ENCODE measurements at places on chromosomes 6 and 20. TPM values are rescaled to one million over a fixed set of nuclear protein-coding genes. Genes with fewer than 3 reads are reported as not detected.

The PAX1 gene
- total RNA-seq = not detected

The ZKSCAN3 gene
- 31.2 TPM for total RNA-seq

The DTNBP1 gene
- total RNA-seq = 68.7 TPM

The FRMD1 gene
- 0.43 TPM for total RNA-seq

The LCA5 gene
- total RNA-seq = 9.5 TPM

The KIFC1 gene
- 6.7 TPM for total RNA-seq

The DOK5 gene
- total RNA-seq = 4.4 TPM

The DSN1 gene
- total RNA-seq = 18.9 TPM

The CST7 gene
- 2.2 TPM for total RNA-seq

The DSE gene
- 14.3 TPM for total RNA-seq

The YTHDF1 gene
- total RNA-seq = 36.7 TPM

- DNase-seq = no peak
Measured at GRCh38 chr6:105920071-105920470, 166.1 kb upstream of the PRDM1 start.

- no peak for DNase-seq
Measured at GRCh38 chr6:136739501-136739900, 52.8 kb downstream of the MAP3K5 start.

DNA sequence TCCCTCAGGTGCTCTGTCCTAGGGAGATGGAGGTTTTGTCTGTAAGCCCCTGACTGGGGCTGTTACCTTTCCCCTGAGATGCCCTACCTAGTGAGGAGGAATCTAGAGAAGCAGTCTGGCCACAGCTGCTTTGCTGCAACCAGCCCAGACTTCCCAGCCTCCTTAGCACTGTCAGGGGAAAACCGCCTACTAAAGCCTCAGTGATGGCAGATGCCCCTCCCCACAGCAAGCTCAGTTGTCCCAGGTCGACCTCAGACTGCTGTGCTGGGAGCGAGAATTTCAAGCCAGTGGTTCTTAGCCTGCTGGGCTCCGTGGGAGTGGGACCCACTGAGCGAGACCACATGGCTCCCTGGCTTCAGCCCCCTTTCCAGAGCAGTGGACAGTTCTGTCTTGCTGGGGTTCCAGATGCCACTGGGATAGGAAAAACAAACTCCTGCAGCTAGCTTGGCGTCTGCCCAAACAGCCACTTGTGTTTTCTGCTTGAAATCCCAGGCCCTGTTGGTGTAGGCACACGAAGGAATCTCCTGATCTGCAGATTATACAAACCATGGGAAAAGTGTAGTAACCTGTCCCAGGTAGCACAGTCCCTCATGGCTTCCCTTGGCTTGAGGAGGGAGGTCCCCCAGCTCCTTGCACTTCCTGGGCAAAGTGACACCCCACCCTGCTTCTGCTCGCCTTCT lies 146.4 kb upstream of the PROKR2 start:
- DNase-seq = no peak

DNA sequence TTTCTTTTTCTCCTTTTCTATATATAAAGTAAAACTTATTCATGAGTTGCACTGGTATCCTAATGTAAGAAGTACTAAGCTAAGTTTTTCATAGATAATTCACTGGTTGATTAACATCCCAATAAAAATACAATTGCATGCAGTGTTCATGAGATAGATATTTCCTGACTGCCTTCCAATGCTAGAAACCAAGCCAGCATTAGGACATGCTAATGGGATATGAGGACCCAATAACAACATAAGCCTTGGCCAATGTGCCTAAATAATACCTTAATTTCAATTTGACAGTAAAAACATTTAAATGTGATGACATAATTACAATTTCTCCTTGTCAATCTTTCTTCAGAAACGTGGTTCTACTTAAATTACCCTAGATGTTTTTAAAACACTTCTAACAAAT lies 152.7 kb downstream of the RNGTT start:
- DNase-seq = no peak

DNA sequence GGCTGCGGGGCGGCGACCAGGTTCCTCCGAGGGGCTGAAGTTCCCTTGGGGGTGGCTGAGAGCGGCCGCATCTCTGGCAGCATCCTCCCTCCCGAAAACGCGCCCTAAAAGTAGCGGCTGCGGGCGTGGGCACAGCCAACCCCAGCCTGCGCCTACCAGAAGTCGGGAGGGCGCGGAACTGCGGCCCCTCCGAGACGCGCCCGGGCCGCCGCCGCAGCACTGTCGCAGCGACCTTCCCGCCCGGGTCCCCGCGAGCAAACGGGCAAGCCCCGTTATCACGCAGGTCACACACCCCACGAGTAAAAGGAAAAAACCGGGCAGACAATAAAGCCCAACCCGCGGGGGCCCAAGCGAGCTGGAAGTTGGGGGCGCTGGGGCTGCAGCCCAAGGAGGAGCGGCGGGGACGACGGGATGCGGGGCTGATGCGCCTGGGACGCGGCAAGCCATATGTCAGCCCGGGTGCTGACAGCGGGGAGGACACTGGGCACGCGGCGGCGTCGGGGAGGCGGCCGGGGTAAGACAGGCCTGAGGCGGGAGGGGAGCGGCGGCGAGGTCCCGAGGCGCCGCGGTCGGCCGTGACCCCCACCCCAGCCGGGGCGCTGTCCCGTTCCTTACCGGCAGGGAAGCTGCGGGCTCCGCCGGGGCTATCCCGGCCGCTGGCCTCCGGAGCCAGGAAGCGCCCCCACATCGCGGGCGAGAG lies 659 bp downstream of the CEP85L start:
- peak; percentile 44 for DNase-seq

DNA sequence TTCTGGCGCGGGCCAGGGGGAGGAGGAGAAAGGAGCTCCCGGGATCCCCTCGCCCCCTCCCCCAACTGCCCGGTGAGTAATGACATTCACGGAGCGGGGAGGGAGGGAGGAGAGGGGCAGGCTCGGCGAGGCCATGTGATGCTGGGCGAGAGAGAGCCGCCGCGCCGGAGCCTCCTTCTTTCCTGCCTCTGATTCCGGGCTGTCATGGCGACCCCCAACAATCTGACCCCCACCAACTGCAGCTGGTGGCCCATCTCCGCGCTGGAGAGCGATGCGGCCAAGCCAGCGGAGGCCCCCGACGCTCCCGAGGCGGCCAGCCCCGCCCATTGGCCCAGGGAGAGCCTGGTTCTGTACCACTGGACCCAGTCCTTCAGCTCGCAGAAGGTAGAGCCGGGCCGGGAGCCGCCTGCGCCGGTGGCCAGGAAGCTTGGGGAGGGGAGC lies at the start of gene GDAP1L1:
TSS of gene GDAP1L1 (plus strand) at position 178 of the 441 bp plus-strand sequence. CDS start at position 205, 27 bp downstream.
- DNase-seq = no peak

- no peak for DNase-seq
Measured at GRCh38 chr6:89950879-89951391, 56.7 kb downstream of the GJA10 start.

DNA sequence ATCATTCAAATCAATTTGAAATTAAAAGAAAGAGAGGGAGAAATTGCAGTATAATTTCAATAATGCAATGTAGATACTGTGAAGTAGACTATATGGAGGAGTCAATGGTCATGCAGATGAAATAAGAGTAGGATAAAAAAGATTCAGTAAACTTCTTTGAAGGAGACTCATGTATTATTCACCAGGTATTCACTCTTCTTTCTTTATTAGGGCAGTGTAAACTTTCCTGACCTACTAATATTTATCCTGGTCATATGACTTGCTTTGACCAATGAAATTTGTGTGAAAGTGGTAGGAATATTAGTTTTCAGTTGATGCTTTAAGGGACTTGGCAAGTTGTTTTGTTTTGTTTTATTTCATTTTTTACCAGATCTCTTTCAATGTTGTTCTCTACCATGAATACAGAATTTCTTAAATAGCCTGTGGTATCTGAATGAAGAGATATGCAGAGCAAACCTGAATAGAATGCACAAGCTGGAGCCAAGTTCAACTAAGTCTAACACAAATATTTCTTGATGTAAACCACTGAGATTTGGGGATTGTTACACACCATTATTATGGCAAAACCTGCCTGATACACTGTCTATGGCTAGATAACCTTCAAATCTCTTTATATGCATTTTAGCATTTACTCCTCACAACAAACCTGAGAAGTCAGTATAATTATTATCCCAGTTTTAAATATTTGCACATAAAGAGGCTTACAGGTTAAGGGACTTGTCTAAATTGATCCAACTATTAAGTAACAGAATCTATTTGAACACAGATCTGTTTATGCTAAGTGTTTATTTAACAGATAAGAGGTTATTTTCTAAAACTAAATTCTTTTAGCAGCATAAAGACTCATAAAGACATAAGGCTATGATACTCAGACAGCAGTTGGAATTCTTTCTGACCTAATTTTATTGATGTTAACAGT lies 311.2 kb downstream of the PKHD1 start:
- no peak for DNase-seq

GRCh38 chr6:3381233-3381921 lies 75.5 kb downstream of the SLC22A23 start:
- no peak for DNase-seq

DNA sequence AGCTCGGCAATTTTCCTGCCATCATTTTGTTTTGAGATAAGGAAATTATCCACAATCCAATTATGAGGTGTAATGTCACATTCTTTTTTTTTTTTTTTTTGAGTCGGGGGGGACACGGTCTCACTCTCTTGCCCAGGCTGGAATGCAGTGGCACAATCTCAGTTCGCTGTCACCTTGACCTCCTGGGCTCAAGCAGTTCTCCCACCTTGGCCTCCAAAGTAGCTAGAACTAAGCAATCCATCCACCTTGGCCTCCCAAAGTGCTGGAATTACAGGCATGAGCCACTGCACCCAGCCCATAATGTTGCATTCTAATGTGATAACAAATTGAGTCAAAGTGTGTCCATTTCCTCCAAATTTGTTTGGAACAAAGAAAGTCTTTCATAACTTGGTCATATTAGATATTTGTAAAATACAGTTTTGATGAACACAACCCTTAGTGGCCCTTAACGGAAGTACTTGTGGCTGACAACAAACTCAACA lies 144.1 kb upstream of the AFDN start:
- no peak for DNase-seq

DNA sequence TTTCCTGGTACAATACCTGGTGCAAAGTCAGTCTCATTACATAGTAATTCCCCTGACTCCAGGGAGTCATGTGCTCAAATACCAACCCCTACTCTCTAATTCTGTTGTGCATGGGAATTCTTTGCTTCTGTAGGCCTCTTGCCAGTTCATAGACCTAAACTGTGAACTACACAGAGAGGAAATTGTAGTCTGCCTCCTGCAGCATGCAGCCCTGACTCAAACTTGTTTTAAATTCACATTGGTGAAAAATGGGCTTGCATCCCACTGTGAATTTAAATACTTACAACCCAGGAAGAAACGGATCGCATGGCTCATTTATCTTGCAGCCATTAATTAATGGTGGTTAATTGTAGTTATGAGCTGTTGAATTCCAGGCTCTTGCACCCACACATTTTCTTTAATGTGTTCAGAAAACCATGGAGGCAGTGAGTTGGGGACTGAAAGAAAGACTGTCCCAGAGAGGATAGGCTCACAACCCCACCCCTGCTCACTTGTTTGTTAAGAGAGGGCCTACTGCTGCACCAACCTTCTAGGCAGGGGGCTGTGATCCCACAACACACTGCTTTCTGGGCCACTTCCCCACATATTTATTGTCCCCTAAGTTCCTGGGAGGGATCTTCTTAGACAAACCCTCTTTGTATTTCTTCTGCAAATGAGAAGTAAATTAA lies 579.1 kb downstream of the DHX35 start:
- peak; percentile 4 for DNase-seq

GRCh38 chr20:37934634-37935375 lies 31.9 kb downstream of the VSTM2L start:
- no peak for DNase-seq

DNA sequence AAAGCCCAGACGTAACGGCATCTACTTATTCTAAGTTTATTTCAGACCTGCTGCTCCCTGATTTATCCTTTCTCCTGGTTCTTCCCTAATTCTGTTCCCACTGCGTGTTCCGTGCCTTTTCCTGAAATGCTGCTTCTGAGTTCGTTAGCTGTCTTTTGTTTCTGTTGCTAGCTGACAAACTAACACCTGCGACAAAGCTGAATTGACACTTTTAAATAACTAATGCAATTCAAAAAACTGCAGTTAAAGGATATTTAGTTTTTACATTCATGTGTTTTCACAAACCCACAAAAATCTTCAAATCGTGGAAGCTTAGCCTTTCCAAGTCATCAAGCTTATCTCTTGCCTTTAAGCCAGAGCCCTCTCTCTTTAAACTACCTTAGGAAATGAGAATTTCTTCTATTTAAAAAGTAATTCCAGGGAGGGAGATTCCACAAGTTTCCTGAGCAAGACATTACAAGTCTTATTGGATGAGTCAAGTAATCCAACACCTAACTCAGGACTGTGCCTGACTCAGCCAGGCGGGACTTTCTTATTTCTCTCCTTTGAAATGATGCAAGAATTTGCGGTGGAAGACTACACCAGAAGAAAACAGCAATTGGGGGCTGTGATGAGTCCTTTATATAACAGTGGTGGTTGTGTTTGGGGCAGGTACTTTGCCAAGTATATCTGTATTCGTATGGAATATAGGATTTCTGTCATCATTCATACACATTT lies 6.3 kb downstream of the ADTRP start:
- no peak for DNase-seq

DNA sequence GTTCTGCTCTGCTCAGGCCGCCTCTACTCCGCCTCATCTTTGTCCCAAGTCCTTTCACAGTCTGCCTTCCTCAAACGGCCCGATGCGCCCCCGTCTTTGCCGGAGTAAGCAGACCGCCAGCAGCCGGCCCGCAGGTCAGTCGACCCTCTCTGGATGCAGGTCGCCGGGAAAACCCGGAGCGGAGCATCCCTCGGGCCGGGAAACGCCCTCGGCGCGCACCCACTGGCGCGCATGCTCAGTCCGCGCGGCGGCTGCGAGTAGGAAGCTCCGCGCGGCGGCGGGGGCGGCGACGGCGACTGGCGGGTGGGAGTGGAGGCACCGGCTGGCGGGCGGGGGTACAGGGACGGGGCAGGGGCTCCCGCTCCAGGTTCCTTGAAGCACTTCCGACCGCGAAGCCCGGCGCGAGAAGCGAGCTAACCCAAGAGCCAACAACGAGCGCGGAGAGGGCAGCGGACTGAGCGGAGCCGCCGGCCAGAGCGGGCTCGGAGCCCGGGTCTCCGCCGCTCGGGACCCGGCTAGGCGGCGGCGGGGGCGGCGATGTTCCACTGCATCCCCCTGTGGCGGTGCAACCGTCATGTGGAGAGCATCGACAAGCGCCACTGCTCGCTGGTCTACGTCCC lies at the start of gene LRRC1:
TSS of gene LRRC1 (plus strand) at position 286 of the 620 bp plus-strand sequence. CDS start at position 538, 252 bp downstream.
- peak; percentile 95 for DNase-seq

DNA sequence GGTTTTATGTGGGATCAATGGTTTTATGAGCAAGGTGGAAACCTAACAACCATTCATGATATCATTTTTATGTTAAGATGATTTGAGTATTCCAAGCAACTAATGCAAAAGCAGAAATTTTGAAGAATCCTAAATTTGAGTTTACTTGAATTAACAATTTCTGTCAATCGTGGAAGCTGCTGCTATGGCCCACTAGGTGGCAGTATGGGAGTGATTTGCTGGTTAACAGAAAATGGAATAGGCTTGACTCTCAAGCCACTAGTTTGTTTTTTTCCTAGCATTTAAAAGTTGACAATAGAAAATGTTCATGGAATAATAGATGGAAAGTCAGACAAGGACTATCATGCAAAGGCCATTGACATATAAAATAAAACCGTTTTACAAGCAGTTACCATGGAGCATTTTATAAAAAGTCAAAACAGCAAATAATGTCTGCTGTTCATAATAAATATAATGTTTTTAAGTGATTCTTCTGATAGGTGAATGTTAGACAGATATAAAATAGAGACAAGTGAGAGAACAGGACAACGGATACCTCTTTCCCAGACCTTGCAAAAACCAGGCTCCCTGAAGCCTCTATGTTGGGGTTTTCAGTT lies 43.0 kb upstream of the TMEM200A start:
- peak; percentile 86 for DNase-seq
